ENCODE measurements at places on chromosomes 16 and 17.

GRCh38 chr16:85112364-85112763 lies at the start of gene CIBAR2:
CIBAR2 (minus strand) TSS chr16:85112472; CDS start chr16:85112352, 120 bp downstream.
- DNase-seq: no peak

- no peak for DNase-seq
Observed at GRCh38 chr16:67718668-67719047, 458 bp downstream of the GFOD2 start.

- DNase-seq: no peak
Observed at GRCh38 chr17:38338053-38338452, 5.7 kb downstream of the GPR179 start.

- no peak for DNase-seq
Observed at GRCh38 chr16:13791095-13791494, 128.9 kb upstream of the ERCC4 start.

GRCh38 chr17:69176457-69176795 lies 34.7 kb upstream of the ABCA6 start:
- no peak for DNase-seq

GRCh38 chr16:88058136-88058535 lies 106.9 kb downstream of the BANP start:
- DNase-seq: no peak

GRCh38 chr17:81400996-81401722 lies 5.9 kb downstream of the BAHCC1 start:
- no peak for DNase-seq

- DNase-seq: no peak
Observed at GRCh38 chr17:28899212-28899815, 1.8 kb upstream of the FLOT2 start.

GRCh38 chr16:72876221-72876620 lies 171.7 kb downstream of the ZFHX3 start:
- DNase-seq: no peak

DNA sequence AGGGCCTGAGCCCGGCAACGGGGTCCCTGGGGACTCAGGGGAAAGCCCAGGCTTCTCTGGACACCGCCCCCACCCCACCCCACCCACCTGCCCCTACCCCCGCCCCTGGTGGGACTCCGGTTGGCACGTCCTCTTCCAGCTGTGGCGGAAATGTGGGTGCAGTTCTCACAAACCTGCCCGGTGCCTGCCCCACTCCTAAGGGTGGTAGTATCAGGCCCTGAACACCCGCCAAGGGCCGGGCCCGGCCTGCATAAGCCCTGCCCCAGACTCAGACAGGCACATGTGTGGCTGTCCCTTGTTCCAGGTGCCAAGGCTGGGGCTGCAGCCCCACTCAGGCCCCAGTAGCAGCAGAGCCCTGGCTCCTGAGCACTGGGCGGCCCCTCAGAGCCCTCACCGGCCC lies 58.1 kb downstream of the ACTG1 start:
- no peak for DNase-seq

- no peak for DNase-seq
Observed at GRCh38 chr16:67528222-67528869, at the start of gene RIPOR1. RIPOR1 (plus strand) TSS chr16:67528829; CDS start chr16:67538447, 9,618 bp downstream.

DNA sequence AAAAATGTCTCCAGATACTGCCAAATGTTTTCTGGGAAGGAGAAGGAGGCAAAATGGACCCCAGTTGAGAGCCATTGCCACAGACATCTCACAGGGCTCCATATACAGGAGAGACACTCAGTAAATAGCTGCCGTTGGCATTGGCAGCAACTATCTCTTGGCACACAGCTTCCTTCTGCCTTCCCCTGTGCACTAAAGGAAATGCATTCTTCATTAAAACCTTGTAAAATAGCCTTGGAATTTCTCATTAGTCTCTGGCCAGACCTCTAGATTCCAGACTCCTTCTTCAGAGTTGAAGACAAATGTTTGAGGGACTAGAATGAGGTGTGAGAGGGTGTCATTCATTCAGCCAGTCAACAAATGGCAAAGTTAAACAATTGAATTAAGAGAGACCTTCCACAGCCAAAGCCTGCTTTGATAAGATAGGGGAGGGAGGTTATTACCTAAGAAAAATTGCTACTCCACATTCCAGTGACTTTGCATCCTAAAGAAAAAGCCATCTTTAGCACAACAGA lies 223.9 kb upstream of the HS3ST3A1 start:
- DNase-seq: no peak

DNA sequence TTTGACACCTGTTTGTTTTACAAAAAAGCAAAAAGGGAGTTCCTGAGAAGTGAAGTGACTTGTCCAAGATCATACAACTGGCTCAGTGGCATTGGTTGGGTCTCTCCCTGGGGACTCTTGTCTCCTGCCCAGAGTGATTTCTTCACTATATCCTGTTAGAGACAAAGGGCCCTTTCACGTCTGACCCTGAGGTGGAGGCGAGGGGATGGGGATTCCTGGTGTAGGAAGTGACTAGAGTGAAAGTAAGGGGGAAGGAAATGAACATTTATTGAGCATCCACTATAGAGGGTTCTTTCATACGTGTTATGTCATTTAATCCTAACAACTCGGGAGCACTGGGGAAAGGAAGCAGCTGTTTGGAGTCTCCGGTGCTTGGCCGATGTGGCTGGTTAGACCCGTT lies 9.0 kb downstream of the ITGB3 start:
- DNase-seq: no peak

DNA sequence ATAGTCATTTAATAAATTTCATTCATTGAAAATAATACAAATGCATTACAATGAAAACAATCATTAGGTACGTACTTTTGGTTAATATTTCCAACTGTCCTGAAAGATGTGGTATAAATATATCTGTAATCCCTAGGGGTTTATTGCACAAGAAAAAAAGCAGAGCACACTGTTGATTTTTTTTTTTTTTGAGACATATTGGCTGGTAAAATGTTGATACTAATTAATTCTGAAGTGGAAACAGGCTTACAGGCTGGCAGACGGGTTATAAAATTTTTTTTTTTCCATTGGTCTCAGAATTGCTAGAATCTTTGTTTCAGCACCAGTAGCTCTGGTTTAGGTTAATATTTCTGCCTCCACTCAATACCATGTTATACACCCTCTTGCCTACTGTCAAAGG lies 193.6 kb downstream of the MAP2K6 start:
- DNase-seq: no peak

- no peak for DNase-seq
Observed at GRCh38 chr16:53995378-53995777, 291.2 kb downstream of the IRX3 start.

DNA sequence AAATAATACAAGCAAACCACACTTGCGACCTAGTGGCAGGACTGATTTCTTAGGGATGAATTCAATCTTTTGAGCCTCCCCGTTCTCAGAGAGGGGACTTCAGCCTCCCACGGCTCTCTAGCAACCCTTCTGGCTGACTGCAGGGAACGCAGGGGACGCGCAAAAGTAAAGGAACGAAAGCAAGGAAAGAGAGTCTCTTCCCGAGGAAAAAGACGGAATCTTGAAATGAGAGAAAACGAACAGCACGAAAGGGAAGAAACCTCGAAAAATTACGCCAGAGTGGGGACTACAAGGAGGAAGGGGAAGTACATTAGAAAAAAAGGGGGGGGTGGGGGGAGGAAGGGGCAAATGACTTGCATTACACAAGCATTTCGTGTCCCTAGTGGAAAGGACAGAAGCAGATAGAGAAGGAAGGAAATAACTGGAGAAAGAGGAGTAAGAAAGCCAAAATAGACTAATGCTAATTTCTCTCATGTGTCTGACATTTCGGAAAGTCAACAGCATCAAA lies 1.2 kb downstream of the GRB2 start:
- DNase-seq: peak; percentile 54

DNA sequence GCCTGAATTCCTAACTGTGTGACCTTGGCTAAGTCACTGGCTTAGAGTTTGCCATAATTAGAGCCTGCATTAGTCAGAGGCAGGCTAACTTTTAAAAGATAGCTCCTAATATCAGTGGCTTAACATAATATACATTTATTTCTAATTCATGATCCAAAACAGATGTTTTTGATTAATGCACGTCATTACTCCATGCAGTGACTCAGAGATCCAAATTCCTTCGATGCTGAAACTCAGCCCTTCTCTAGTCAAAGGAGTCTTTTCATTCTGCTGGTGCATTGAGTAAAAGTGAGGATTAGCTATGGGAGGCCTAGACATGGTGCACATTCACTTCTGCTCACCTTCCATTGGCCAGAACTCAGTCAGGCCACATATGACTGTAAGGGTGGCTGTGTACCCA lies 49.8 kb downstream of the IRX3 start:
- no peak for DNase-seq

- DNase-seq: no peak
Observed at GRCh38 chr17:14310605-14311004, 9.7 kb downstream of the HS3ST3B1 start.

- no peak for DNase-seq
Observed at GRCh38 chr17:48478224-48479013, 48.4 kb upstream of the SKAP1 start.

Data from retinal pigment epithelial cell (primary cell).